ENCODE measurements at places on chromosomes 3 and 15. TPM values are rescaled to one million over a fixed set of nuclear protein-coding genes. Genes with fewer than 3 reads are reported as not detected.

GRCh38 chr3:119240591-119241434 lies at the start of gene B4GALT4:
Gene B4GALT4 (minus strand): TSS chr3:119240878. CDS start chr3:119230099, 10,779 bp downstream.
- H3K4me1 ChIP-seq: peaks cover 23% of the 10 kb centered on the region
- DNase-seq: peak; percentile 89
- H3K36me3 ChIP-seq: no peaks in the 10 kb centered on the region

LIPC gene
- total RNA-seq: 2.3 TPM

DNA sequence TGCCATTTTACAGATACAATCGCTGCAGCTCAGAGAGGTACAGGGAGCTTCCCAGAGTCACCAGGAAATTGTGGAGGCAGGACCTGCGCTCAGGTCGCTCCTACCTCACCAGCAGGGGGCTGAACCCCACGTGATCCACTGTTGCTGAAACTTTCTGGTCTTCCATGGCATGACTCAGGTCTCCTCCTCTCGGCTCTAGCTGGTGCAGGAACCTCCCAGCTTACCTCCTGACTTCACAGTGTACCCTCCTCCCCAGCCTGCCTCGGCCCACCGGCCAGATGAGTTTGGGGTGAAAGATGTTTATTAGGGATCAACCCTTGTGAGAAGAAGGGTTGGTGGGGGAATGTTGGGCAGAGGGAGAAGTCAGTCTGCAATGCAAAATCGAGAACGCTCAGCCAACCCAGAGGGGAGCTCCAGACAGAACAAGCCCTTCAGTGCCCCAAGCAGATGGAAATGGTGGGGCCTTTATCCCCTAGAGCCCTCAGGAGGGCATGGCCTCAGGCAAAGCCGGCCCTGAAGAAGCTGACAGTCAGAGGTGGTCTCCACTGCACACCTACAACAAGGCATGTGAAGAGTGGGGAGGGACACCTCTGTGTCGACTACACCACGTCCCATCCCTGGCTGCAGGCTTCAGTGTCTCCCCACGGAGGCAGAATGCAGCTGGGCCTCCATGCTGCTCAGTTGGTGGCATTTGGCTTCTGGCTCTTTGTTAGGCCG lies 118.6 kb upstream of the PRR20G start:
- H3K36me3 ChIP-seq: no peaks in the 10 kb centered on the region
- no peaks in the 10 kb centered on the region for H3K4me1 ChIP-seq
- no peak for DNase-seq
- no peak overlapping the region for H3K27ac ChIP-seq
- H3K4me3 ChIP-seq: no peak overlapping the region

SH2D7 gene
- not detected for total RNA-seq

- H3K27me3 ChIP-seq: no peaks in the 10 kb centered on the region
- DNase-seq: peak; percentile 32
- no peaks in the 10 kb centered on the region for H3K36me3 ChIP-seq
- H3K4me3 ChIP-seq: no peak overlapping the region
- H3K4me1 ChIP-seq: peaks cover 33% of the 10 kb centered on the region
Observed at GRCh38 chr3:149547413-149547812, 72.9 kb downstream of the TM4SF4 start.

- no peaks in the 10 kb centered on the region for H3K36me3 ChIP-seq
- no peak overlapping the region for H3K4me3 ChIP-seq
- peaks cover 7% of the 10 kb centered on the region for H3K4me1 ChIP-seq
- H3K27ac ChIP-seq: no peak overlapping the region
- DNase-seq: peak; percentile 52
Observed at GRCh38 chr15:60673918-60674558, 195.1 kb upstream of the ICE2 start.

GRCh38 chr3:76096036-76096435 lies 310.7 kb upstream of the ZNF717 start:
- no peaks in the 10 kb centered on the region for H3K27me3 ChIP-seq
- no peaks in the 10 kb centered on the region for H3K4me1 ChIP-seq
- no peak for DNase-seq
- no peak overlapping the region for H3K4me3 ChIP-seq

DNAJC17 gene
- total RNA-seq: 18.7 TPM

GRCh38 chr3:64030741-64031140 lies 7.4 kb upstream of the PSMD6 start:
- no peaks in the 10 kb centered on the region for H3K36me3 ChIP-seq
- no peak overlapping the region for H3K4me3 ChIP-seq
- peaks cover 6% of the 10 kb centered on the region for H3K4me1 ChIP-seq
- H3K27me3 ChIP-seq: no peaks in the 10 kb centered on the region
- peak; percentile 80 for DNase-seq

DNA sequence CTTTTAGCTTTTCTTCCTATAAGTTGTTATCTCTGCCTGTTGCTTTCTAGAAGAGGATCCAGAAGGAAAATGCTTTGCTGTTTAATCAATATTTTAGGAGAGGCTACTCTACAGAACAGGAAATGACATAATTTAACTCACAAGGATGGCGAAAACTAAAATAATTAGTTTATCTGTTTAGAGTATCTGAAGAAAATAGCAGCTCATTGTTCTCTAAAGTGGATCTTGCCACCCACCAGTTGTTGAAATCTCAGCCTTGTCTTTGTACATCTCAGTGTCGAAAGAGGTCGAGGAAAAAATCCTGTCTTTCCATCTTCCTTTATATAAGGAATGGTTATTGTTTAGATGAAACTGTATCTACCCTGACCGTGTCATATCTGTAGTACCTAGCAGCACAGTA lies 126.6 kb downstream of the ZNF609 start:
- DNase-seq: no peak
- H3K27me3 ChIP-seq: no peaks in the 10 kb centered on the region
- H3K36me3 ChIP-seq: no peaks in the 10 kb centered on the region
- no peak overlapping the region for H3K27ac ChIP-seq

RBMS3 gene
- 29.7 TPM for total RNA-seq

DNA sequence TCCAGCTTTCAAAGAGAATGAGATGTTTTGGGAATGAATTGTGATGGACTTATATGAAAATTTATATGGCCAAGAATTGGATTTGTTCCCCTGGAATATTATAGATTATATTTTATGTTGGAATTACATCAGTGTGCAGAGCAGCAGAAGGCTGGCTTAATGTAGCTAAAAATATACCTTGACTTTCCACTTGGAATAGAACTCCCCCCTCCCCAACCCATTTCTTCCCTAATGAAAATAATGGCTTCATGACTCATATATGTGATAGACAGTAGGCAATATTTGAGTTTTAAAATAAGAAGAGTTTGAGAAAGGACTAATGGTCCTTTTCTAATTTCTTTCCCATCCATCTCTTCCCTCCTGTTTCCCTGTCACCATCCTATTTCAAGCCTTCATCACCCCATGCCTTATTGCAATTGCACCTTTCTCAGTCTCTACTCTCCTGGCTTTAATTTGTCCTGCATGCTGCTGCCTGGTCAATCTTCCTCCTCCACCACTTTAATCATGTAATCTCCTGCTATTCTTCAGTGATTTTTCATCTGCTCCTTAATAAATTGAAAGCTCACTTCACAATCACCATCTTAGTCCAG lies 122.5 kb downstream of the MDFIC2 start:
- no peaks in the 10 kb centered on the region for H3K36me3 ChIP-seq
- H3K27me3 ChIP-seq: no peaks in the 10 kb centered on the region
- no peaks in the 10 kb centered on the region for H3K4me1 ChIP-seq

DNA sequence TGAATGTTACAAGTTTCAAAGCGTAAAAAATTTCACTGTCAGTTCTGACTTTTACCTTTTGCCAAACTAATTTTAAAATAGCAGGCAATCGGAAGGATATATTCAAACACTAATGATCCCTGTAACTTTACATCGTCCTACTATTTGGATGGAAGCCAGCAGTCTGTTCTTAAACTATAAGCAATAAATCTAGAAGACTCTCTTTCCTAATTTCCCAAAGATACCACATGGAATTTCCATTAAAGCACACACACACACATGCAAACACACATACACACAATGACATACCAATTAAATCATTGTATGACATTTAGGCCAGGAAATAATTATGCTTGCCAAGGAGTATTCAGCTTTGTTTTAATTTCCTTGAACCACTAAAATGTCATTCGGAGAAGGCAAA lies 32.0 kb downstream of the IL17RD start:
- no peaks in the 10 kb centered on the region for H3K36me3 ChIP-seq
- no peak for DNase-seq
- H3K4me3 ChIP-seq: no peak overlapping the region
- no peaks in the 10 kb centered on the region for H3K4me1 ChIP-seq
- no peak overlapping the region for H3K27ac ChIP-seq
- no peaks in the 10 kb centered on the region for H3K27me3 ChIP-seq

GRCh38 chr15:39132070-39132469 lies 448.8 kb upstream of the THBS1 start:
- H3K4me1 ChIP-seq: peaks cover 26% of the 10 kb centered on the region
- H3K27ac ChIP-seq: no peak overlapping the region
- DNase-seq: no peak
- H3K36me3 ChIP-seq: no peaks in the 10 kb centered on the region
- no peaks in the 10 kb centered on the region for H3K27me3 ChIP-seq
- H3K4me3 ChIP-seq: no peak overlapping the region

GRCh38 chr15:50531766-50532165 lies 14.7 kb downstream of the USP50 start:
- H3K4me3 ChIP-seq: no peak overlapping the region
- no peaks in the 10 kb centered on the region for H3K36me3 ChIP-seq
- no peaks in the 10 kb centered on the region for H3K27me3 ChIP-seq
- DNase-seq: no peak
- H3K27ac ChIP-seq: no peak overlapping the region

- no peak overlapping the region for H3K4me3 ChIP-seq
- DNase-seq: peak; percentile 18
- H3K27me3 ChIP-seq: no peaks in the 10 kb centered on the region
- H3K36me3 ChIP-seq: no peaks in the 10 kb centered on the region
Observed at GRCh38 chr3:123719862-123720453, 135.1 kb upstream of the HACD2 start.

DNA sequence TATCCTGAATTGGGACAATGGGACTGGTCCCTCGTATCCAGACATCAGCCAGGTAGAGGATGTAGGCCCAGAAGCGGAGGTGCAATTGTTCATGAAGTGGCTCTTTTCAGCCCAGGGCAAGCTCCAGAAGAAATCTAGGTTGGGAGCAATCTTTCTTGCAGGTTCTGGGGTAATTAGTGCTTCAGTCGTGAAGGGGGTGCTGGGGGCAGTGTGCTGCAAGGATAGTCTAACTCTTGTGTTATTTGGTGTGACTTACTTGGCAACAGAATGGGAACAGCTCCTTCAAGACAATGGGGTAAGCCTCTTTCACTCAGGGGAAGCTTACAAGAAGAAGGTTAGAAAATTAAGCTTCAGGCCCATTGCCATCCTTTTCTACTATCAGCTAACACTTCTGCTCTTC lies 273.0 kb downstream of the DIPK2A start:
- no peak for DNase-seq
- no peaks in the 10 kb centered on the region for H3K4me1 ChIP-seq
- no peaks in the 10 kb centered on the region for H3K27me3 ChIP-seq

DNA sequence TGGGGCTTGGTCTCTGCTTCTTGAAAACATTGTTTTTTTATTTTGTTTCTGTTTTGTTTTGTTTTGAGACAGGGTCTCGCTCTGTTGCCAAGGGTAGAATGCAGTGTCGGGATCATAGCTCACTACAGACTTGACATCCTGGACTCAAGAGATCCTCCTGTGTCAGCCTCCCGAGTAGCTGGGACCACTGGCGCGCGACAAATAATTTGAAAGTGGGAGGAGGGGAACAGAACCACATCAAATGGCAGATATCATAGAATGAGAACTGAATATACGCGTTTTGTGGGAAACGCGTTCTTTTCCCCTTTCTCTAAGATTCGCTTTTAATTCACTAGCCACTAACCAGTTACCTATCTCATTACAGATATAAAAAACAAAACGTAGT lies 641 bp upstream of the VPS13C start:
- peak overlapping the region; percentile 96 for H3K27ac ChIP-seq
- H3K36me3 ChIP-seq: no peaks in the 10 kb centered on the region
- H3K4me1 ChIP-seq: peaks cover 34% of the 10 kb centered on the region
- no peak for DNase-seq

GRCh38 chr3:115524549-115524948 lies 98.8 kb upstream of the GAP43 start:
- no peaks in the 10 kb centered on the region for H3K36me3 ChIP-seq
- H3K4me1 ChIP-seq: no peaks in the 10 kb centered on the region
- H3K27ac ChIP-seq: no peak overlapping the region
- no peak for DNase-seq
- H3K27me3 ChIP-seq: no peaks in the 10 kb centered on the region

P2RY1 gene
- total RNA-seq: 5.4 TPM

GRCh38 chr3:171383206-171384018 lies 76.8 kb downstream of the TNIK start:
- no peak for DNase-seq
- no peak overlapping the region for H3K4me3 ChIP-seq
- H3K36me3 ChIP-seq: no peaks in the 10 kb centered on the region
- H3K27ac ChIP-seq: peak overlapping the region; percentile 50
- H3K4me1 ChIP-seq: no peaks in the 10 kb centered on the region

GRCh38 chr3:14246414-14246813 lies 67.8 kb downstream of the LSM3 start:
- H3K27ac ChIP-seq: no peak overlapping the region
- no peak overlapping the region for H3K4me3 ChIP-seq
- H3K36me3 ChIP-seq: no peaks in the 10 kb centered on the region
- H3K27me3 ChIP-seq: no peaks in the 10 kb centered on the region

GRCh38 chr3:69181592-69182211 lies 59.3 kb upstream of the LMOD3 start:
- H3K4me1 ChIP-seq: peaks cover 20% of the 10 kb centered on the region
- peaks cover 12% of the 10 kb centered on the region for H3K36me3 ChIP-seq
- H3K27ac ChIP-seq: peak overlapping the region; percentile 4
- no peak overlapping the region for H3K4me3 ChIP-seq
- no peaks in the 10 kb centered on the region for H3K27me3 ChIP-seq

DNA sequence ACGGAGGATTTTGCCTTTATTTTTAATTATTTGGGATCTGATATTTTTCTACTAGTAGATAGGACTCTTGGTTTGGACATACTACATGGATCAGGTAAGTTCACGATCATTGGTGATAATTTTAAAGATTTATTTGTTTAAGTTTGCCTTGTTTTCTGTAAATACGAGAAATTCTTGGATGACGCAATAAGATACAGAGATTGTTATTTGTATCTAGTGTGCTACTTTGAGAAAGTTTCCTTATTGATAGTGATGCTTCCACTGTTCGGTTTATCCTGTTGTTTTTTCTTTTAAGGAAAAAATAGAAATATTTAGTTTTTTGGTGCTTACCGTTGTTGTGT lies 577 bp downstream of the CHD2 start:
- no peaks in the 10 kb centered on the region for H3K36me3 ChIP-seq
- no peak for DNase-seq
- H3K27me3 ChIP-seq: no peaks in the 10 kb centered on the region
- peak overlapping the region; percentile 20 for H3K4me3 ChIP-seq

Data from body of pancreas (tissue), 4 donors.